ENCODE measurements at places on chromosomes 1 and 21.

DNA sequence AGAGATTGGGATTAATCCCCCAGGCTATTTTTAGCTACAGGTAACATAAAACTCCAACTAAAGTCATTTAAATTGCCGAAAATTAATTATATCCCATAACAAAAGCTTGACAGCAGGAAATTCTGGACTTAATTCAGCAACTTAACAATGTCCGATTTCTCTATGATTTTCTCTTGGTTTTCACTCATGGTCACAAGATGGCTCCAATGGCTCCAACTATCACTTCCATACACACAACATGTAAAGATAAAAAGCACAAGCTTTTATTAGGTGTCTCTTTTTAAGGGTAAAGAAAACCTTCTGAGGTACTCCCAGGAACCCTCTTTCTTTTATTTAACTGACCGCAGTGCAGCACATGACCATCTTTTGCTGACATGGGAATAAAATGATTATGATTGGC lies 363.5 kb upstream of the PTBP2 start:
- DNase-seq = no peak

DNA sequence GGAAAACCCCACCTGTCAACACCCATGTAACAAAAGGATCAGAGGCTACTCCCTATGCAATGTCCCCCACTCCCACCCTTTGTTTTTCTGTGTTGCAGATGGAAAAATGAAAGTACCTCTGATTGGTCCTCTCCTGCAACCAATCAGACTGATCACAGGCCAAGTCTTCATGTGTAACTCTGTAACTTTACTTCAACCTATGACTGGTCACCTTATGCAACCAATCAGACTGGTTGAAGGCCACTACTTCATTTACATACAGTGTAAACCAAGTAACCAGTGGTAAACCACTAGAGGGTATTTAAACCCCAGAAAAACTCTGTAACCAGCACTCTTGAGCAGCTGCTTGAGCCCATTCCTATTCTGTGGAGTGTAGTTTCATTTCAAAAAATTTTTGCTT lies 266.3 kb upstream of the OLFM3 start:
- DNase-seq = no peak

DNA sequence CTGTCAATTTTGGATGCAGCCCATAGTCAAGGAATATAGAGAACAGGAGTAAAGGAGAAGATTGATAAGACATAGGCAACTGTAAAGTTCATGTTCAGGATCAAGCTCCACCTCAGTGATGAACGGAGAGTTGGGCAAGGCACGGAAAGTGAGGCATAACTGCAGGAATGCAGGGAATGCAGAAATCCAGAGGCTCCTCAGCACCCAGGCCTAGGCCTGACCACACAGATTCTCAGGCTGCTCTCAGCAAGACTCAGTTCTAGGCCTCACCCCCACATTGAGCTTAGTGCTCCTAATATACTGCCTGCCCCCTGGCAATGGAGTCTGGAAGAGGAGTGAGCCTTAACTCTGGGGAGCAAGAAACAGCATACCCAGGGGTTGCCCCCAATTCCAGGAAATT lies 36.3 kb upstream of the S1PR1 start:
- DNase-seq = no peak

DNA sequence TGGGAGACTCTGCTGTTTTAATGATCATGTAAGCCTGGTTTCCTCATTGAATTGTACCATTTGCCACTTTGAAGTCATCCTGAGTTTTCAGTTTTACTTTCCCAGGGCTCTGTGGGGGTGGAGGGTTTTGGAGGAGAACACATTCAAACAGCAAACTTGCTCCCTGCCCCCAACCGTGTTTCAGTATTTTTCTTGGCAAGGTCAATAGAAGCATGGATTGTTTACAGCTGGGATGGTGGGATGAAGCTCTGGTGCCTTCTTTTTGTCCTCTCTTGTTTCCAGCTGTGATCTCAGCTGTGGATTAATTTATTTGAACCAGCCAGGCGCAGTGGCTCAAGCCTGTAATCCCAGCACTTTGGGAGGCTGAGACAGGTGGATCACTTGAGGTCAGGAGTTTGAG lies 54.3 kb upstream of the SERBP1 start:
- no peak for DNase-seq

- DNase-seq = no peak
Measured at GRCh38 chr1:18965206-18966173, 9.0 kb upstream of the IFFO2 start.

DNA sequence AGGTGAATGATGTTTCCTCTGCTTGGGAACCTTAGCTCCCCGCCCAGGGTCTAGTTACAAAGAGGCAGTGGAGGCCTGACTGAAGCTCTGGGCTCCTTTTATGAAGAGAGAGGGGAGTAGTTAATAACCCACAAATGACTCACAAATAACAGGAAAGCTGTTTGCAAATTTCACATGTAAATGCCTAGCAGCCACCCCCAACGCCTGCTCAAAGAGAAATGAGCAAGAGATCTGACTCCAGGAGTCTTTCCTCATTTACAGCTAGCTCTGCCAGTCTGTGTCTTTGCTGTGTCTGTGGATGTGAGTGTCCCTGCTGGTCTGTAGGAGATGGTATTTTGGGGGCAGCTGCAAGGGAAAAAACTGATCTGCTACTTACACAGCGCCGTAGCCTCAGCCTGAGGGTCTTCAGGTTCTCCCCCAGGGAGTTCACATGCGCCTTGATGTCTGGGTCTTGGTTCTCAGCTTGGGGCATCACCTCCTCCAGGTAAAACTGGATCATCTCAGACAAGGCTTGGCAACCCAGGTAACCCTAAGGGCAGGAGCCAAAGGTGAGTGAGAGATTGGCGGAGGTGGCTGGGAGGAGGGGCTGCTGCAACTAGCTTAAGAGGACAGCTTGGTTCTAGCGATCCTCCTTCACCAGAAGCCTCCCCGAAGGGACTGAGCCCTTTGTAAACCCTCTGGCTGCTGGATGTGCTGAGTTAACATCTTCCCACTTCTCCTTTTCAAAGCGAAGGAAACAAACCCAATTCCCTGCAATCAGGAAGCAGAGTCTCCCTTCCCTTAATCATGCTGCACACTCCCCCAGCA lies at the start of gene IL19:
IL19 (plus strand) TSS at position 243 of the 807 bp plus-strand sequence. CDS start 65,890 bp downstream, outside the sequence.
- no peak for DNase-seq

DNA sequence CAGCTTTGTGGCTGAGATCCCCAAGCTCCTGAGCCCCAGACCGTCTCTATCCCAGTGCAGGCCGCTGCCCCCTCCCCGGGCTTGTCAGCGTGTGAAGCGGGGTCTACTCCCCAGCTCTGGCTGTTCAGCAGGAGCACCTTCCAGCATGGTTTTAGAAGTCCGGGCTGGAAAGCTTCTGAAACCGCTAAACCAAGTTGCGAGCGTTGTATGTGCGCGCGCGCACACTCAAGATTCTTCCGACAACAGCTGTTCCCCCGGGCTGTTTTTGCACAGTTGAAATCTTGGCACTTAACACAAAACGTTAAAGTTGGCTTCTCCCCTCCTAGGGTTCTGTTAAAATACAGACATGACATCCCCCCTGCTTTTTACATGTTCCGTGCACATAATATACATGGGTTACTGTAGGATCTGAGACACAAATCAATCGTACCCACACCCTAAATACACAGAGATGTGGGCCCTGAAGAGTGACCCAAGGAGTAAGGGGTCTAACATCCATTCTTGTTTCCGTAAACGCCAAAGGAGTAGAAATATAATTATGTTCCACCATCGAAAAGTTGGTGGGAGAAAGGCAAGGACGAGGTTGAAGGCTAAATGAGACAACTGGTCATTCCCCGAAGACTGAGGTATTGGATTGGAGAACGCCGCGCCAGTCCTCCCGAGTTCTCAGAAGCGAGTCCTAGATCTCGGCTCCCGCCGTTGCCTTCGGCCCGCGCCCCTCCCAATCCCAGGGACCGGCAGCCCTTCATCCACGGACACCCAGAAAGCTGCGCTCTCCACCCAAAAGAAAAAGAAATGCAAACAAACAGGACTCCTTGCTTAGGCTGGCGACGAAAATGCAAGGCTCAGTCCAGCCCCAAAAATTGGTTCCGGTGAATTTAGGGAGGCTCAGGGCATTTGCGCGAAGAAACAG lies 1.3 kb downstream of the TBX15 start:
- no peak for DNase-seq

- DNase-seq = no peak
Measured at GRCh38 chr1:40221977-40222772, 25.6 kb upstream of the TMCO2 start.

Measured in activated CD8-positive, alpha-beta memory T cell treated with anti-CD3 and anti-CD28 coated beads for 4 hours (primary cell).